ENCODE measurements at places on chromosomes 6 and 20.

- no peak for DNase-seq
These were observed 43.2 kb downstream of the SESN1 start for GRCh38 chr6:109051301-109052017.

GRCh38 chr20:61436667-61437279 lies 184.7 kb downstream of the CDH4 start:
- DNase-seq, result no peak

GRCh38 chr20:433300-433975 lies 25.3 kb downstream of the RBCK1 start:
- DNase-seq, result peak; percentile 58

- DNase-seq, result no peak
These were observed 16.7 kb downstream of the RAET1L start for GRCh38 chr6:150008588-150008987.

DNA sequence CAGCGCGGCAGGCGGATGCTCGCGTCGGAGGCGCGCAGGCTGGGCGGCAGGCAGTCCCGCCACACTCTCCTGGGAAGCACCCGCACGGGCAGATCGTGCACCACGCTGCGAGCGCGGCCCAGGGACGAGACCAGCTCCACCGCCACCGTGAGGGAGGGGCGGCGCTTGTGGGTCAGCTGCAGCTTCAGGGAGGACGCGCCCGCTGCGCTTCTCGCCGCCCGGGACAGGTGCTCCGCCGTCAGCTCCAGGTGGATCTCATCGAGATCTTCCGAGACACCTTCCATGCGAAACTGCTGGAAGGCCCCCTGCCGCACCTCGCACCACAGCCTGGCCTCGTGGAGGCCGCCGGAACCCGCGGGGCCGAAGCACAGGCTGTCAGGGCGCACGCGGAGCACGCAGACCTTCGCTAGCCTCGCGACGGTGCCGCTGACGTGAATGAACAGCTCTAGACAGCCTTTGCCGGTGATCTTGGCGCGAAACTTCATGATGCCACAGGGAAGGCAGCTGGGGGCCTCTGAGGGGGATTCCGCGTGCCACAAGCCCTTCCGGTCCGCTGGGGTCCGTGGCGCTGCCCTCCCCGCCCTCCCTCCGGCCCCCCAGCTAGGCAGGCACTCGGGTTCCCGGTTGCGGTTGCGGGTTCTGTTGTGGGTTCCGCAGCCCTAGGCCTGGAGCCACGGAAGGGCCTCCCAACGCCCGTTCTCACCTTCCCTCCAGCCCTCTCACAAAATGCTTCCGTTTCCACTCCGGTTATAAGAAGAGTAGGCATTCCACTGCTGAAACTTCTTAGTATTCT lies at the start of gene HUS1B:
HUS1B (minus strand) TSS at position 641 of the 793 bp plus-strand sequence; CDS start at position 485, 156 bp downstream.
- DNase-seq, result no peak

DNA sequence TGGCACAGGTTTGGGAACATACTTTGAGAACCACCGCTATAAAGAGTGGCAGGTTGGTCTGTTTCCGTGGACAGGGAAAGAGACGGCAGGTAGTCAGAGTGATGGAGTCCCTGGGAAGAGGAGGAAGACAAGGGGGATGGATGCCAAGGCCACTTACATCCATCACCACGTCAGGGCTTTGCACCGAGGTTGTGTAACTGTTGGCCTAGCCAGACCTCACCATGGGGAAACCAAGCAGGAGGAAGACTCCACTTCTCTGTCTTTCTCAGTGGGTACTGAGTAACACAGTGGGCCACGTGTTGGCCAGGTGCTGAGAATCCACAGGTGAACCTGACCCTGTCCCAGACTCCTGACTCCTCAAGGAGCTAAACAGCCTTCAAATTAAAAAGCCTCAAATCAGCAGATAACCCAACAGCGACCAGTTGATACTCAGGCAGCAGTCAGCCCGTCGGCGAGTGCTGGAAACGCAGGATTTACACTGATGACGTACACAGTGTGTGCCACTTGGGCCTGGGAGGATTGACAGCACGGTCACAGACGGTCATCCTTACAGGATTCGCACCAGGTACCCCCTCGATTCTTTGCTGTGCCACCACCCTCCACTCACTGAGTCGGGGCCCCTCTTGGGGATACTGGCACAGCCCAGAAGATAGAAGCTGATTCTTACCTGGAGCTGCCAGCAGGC lies 134.6 kb upstream of the SNX9 start:
- DNase-seq, result no peak

DNA sequence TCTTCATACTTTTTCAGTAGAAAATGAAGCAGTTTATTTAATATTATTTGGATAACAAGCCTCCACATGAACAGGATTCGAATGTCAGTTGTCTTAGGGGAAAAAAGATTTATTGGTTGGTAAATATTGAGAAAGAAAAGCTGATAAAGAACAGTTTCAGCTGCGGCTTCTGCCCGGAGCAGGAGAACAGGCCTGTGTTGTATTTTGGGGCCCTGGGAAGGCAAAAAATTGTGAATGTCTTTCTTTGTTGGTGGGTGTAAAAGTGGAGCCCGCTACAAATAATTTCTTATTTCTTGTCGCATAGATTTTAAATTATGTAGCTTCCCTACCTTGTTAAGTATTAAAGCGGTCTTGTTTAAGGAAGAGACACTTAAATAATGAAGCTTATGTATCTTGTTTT lies 90.5 kb upstream of the PAX1 start:
- DNase-seq, result no peak

- DNase-seq, result no peak
These were observed 52.6 kb downstream of the ECT2L start for GRCh38 chr6:138848461-138848860.

DNA sequence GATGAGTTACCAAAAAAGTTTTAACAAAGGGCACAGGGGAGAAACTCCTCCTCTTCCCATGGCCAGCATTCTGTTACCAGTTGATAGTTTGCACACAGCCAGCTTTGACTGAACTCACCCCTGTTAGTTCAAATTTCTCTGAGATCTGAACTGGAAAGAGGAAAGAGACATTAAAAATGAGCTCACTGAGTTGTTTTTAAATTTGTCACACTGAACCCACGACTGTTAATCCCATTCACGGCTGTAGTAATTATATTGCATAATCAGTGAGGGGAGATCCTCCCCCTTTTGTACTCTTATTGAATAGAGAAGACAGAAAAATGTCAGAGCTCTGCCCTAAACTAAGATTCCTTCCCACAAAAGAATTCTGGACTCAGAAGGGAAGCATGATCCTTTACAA lies 17.5 kb upstream of the DSP start:
- no peak for DNase-seq

DNA sequence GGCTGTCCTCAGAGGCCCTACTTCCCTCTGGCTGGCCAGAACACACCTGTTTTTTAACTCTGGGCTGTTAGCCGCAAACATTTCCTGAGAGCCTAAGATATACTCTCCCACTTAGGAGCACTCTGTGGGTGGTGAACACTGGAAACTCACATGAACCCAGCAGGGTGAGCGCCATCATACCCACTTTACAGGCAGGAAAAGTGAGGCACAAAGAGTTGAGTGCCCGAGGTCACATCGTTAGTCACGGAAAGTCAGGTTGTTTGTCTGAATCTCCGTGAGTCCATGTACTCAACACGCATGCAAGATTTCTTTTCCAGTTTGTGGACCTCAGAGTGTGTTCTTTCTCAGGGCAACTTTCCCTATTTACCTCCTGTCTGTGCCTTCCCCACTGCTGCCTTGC lies 1.9 kb downstream of the BAK1 start:
- no peak for DNase-seq

GRCh38 chr6:168417191-168417590 lies 23.8 kb upstream of the SMOC2 start:
- DNase-seq, result no peak

DNA sequence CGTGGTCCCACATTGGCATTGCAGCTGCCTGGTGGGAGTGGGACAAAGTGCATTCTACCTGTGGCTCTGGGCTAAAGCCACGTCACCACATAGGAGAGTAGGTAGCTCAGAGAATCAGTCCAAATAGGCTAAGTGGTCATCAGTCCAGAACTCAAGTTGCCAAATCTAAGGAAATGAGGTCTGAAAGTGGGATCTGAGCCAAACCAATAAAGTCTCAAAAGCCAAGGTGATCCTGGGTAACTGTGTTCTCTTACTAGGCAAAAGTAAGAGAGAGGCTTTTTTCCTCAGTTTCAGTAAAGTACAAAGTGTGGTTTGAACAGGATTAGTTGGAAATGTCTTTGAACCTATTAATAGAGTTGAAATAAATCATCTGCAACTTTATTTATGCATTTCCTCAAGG lies 68.6 kb upstream of the CNKSR3 start:
- DNase-seq, result no peak

- DNase-seq, result no peak
These were observed at the start of gene SULF2 for GRCh38 chr20:47785311-47785853. SULF2 (minus strand) TSS chr20:47785481; CDS start chr20:47757363, 28,118 bp downstream.

GRCh38 chr6:107716688-107717089 lies 107.4 kb downstream of the SCML4 start:
- DNase-seq, result peak; percentile 73

- DNase-seq, result no peak
These were observed 18.5 kb upstream of the ERVFRD-1 start for GRCh38 chr6:11129908-11130565.

- DNase-seq, result no peak
These were observed 950.7 kb upstream of the FLRT3 start for GRCh38 chr20:15288106-15288505.

DNA sequence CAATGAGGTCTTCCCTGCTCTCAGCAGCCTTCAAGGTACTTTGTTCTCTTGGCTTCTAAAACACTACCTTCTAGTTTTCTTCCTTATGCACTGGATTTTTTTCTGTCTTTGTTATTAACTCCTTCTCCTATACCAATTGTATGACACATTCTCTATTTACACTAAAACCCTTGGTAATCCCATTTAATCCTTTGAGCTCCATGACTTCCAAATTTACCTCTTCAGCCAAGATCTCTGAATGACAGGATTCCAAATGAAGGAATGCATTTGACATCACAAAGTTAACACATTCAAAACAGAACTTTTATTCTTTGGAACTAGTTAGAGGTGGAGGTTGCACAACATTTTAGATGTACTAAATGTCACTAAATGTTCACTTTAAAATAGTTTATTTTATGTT lies 86.6 kb upstream of the SAMD5 start:
- DNase-seq, result no peak

DNA sequence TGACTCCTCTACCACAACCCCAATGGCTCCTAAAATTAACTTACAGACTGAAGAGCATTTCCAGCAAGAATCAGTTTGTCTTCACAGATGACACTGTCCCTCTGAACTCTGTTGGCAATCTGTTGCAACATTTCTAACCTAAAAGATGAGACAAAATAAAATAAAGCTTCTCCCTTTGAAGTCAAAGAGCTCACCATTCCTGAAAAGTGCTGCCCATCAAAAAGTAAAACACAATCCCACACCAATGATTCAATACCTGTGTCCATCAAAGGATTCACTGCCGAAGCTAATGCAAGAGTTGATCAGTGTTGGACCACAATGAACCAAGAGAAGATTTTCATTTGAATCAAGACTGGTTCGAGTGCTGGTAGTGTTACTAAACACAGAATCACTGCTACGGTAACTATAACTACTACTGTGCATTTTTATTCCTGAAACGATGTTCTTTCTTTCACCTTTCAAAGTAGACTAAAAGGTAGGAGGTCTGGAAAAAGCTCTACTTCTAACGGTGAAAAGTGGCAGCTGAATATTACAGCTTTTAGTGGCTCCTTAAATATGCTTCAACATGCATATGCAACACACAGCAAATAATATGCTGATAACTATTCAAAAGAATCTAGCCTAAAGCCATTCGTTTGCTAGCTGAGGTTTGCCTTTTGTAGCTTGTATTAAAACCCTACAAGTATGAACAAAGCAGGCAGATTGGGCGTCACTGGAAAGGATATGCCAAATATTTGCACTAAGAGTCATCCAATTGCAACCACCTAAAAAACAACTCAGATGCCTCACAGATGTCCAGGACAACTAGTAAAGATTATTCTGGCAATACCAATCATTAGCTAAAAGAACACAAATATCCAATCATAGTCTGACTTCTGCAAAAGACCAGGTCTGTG lies at the start of gene DST:
DST (minus strand) TSS at position 524 of the 896 bp plus-strand sequence.
- no peak for DNase-seq

- no peak for DNase-seq
These were observed 18.8 kb upstream of the CLPSL2 start for GRCh38 chr6:35757456-35758123.

DNA sequence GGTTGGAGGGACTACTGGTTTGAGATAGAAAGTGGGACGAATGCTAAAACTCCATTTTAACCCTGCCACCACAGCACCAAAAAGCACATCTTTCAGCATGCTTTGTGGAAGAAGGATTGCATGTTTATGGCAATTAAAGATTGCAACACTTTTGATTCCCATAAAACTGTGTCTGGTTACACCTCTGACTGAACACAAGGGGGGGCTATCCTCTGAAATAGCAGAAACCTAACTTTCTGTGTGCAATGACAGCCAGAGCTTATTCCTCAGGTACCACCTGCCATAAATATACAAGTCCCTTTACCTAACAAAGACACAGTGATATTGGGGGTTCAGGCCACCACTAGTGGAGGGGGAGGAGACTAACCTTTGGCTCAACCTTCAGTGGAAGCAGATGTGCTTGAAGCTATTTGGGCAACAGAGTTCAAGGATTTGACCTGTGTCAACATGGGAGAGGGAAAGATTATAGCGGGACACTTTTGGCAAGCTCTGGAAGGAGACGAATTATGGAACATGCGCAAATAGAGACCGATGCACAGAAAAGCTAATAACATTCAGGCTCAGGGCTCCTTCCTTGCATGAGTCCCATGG lies 9.6 kb upstream of the PLG start:
- no peak for DNase-seq

- DNase-seq, result no peak
These were observed 110.3 kb upstream of the BTN3A2 start for GRCh38 chr6:26254724-26255123.

GRCh38 chr6:3320238-3320811 lies 61.6 kb downstream of the PSMG4 start:
- no peak for DNase-seq

GRCh38 chr20:38434301-38434741 lies 807 bp downstream of the SNHG17 start:
- DNase-seq, result no peak

- no peak for DNase-seq
These were observed 85.3 kb downstream of the TBC1D7 start for GRCh38 chr6:13243033-13243432.

DNA sequence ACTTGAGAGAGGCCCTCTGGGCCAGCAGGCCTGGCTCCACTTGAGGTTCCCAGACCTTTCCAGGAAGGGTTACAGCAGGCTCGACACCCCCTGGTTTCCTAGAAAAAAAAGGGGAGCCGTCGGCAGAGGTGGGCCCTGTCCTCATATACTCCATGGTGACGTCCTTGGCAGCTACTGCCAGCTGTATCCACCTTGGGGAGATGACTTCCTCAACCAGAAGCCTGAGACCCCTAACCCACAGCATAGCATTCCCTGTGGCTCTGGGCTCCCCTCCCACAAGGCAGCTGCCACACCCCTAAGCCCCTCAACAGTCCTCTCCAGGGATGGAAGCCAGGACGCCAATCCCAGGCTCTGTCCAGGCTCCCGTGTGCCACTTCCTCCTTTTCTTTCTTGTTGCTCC lies 294.8 kb downstream of the CDC5L start:
- DNase-seq, result no peak

GRCh38 chr6:42933205-42933604 lies 3.9 kb downstream of the CNPY3 start:
- DNase-seq, result no peak

Data from T-helper 22 cell (primary cell).